Stromal cell of bone marrow (primary cell): ENCODE measurements at places on chromosomes 12 and 14.

GRCh38 chr12:96749999-96750398, 157.1 kb upstream of the NEDD1 start:
- DNase-seq, result no peak

GRCh38 chr14:85909581-85909980, 379.6 kb downstream of the FLRT2 start:
- DNase-seq, result peak; percentile 17

GRCh38 chr12:166425-167075, 47.4 kb downstream of the SLC6A12 start:
- DNase-seq, result no peak

GRCh38 chr12:49232940-49233841, 31.7 kb upstream of the TUBA1C start:
- no peak for DNase-seq

DNA sequence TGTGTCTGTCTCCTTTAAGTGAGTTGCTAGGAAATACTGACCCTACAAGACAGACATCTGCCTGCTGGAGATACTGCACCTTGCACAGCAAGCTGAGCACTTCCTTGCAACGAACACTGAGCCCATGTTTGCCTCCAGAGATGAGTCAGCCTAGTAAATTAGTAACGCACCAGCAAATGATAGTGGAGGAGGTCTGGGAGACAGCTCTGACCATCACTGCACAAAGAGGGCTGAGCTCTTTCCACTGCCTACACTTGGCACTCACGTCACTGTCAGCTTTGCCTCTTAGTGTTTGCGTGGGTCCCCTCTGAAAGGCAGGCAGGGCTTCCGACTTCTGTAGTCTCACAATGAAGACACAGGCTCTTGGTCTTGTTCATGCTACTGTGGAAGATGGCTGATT, 109.0 kb downstream of the APAF1 start:
- no peak for DNase-seq

GRCh38 chr12:124496584-124496983, 70.8 kb downstream of the NCOR2 start:
- no peak for DNase-seq

DNA sequence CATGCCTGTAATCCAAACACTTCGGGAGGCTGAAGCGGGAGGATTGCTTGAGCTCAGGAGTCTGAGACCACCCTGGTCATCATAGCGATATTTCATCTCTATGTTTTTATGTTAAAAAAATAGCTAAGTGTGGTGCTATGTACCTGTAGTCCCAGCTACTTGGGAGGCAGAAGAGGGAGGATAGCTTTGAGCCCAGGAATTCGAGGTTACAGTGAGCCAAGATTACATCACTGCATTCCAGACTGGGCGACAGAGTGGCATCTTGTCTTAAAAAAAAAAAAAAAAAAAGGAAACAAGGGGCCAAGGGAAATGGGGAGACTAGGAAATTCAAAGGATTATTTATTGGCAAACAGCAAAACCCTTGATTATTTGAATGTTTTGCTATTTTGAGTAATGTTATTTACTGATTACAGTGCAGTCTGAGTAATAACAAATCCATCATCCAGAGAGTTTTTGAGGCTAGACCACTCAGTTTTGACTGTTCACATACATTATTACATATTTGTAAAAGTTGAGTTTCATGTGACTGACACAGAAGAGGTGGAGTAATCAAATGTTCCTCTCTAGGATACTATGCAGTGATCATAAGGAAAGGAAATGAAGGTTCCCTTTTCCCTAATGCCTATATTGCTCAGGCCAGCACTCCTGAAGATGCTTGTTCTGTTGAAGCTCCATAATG, 40.8 kb downstream of the PRKCH start:
- DNase-seq, result no peak

GRCh38 chr12:23795494-23795893, 154.0 kb downstream of the SOX5 start:
- DNase-seq, result no peak

DNA sequence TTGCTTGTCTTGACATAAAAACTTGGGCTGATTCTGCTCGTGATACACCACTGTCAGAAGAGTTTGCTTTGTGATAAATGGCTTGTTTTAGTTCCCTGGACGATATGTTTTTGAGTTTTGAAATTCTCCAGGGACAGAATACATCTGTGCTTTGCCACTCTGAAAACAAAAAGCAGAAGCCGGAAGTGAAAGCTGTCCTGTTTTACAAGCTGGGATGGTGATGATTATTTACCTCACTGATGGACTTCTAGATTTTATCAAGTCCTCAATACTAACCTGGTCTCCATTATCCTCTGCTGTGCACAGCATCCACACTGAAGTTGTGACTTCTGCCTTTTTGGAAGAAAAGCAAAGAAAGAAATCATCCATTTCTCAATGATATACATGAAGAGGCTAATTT, 251.6 kb downstream of the TRHDE start:
- no peak for DNase-seq

DNA sequence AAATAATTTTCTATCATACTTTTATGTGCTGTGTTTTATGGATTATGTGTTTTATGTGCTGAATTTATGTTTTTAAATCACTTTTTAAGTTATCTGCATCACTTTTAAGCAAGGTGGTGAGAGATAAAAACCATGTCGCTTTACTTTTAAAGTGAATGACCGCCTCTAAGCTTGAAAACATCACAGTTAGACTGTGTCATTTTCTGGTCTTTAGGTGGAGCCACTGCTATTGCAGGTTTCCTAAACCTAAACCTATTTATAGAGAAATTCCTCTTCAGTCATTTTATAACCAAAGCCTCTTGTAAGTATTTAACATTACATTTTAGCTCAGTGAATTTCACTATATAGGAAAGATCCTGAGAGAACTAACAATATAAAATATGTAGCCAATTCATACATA, 21.0 kb upstream of the MDM2 start:
- DNase-seq, result no peak

- no peak for DNase-seq
Measured at GRCh38 chr12:118549510-118549980, 173.2 kb downstream of the SUDS3 start.

DNA sequence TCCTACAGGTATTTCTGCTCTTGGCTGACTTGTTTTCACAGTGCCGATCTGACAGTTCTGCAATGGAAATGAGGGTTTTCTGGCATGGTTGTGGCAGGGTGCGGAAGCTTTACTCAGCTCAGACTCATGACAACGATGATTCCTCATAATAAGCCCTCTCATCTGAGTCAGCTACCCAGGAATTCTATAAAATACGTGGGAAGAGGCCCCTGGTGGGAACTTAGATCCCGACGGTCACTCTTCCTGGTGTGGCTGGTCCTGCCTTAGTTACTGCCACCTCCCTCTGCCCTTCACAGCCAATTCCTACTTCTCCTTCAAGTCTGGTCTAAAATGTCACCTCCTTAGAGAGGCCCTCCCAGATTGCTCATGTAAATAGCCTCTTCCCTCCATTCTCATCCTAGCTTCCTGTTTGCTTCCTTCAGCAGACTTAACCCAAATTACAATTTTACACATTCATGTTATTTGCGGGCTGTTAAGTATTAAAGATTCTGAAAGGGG, 104.2 kb upstream of the MAP1LC3B2 start:
- DNase-seq, result peak; percentile 93

GRCh38 chr14:93914278-93914677, 12.9 kb upstream of the FAM181A start:
- no peak for DNase-seq

- DNase-seq, result no peak
Measured at GRCh38 chr14:70638416-70638815, 3.3 kb upstream of the TTC9 start.

DNA sequence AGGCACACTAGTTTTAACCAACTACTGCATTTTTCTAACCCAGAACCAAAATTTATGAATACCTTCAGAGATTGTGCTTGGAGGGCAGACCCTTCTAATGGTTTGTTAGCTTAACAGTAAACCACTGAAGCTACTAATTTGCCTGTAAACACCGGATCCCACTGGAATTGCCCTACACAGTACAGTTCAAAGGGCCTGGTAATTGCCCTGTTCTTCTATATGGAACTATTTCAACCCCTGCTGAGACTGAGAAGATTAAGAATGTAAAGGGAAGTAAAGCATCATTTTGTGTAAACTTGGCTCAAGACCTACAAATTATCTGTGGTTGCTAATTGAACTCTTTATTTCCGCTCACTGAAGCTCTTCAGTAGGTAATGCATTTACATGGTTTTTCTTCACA, 468.1 kb downstream of the NPAS3 start:
- DNase-seq, result no peak

DNA sequence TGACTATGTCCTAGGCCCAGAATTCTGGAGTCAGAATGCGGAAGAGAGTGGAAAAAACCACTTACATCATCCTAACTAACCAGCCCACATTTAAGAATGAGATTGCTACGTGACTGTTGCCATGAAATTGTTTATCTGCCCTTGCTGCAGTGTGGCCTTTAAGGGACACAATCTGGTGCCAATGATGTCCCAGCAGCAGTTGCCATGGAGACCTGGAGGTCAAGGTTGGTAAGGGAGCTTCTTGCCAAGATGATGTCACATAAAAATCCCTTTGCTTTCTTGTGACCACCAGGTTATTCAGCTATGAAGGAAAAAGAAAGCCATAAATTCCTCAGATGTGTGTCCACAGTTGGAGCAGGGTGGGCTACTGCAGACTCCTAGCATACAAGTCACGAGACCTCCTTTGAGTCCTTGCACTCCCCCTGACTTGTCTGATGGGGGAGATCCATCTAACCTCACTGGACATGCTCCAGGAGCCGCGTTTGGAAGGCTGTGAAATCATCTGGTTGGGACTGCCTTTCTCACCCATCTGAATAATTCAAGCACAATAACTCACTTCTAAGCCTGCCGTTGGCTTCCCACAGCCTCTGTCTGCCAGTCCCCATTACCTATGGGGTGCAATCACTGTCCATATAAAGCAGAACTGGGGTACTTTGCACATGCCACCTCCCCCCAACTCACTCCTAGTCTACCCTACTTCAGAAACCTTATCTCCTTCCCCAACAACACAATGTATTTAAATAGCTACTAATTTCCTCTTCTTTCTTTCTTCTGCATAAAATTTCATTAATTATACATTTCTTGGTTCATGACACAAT, 165.6 kb downstream of the ZFP36L1 start:
- no peak for DNase-seq

- DNase-seq, result no peak
Measured at GRCh38 chr14:106029959-106030358, 503.6 kb downstream of the TMEM121 start.

- no peak for DNase-seq
Measured at GRCh38 chr12:111410431-111411184, 4.9 kb downstream of the SH2B3 start.

DNA sequence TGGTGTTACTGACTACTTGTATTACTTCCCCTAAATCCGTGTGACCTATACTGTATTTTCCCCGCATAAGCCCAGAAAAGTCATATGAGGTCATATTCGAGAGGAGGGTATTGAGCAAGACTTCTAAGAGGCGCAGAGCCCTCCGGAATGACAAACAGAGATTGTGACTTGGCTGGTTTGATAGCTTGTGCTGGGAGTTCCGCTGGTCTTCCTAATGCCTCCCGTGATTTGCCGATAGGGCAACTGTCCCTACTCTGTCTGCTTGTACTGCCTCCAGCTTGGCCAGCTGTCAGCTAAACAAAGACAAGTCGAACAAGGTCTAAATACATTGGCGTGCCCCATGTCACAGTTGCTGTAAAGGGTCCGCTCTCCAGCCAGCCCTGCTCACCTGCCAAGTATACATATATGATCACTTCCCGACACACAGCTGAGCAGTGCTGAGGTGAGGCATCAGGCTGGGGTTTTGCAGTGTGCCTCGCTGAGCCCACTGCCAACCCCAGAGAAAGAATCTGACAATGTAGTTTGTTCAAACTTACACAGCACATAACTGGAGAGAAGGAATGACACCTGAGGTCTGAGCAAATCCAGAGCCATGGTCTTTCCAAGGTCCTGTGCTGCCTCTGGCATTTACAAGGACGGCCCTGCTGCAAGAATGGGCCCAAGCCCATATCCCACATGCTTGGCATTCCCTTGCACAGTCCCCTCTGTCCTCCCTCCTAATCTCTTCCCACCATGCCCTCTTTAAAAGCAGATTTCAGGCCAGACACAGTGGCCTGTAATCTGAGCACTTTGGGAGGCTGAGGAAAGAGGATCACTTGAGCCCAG, 23.7 kb downstream of the LGMN start:
- DNase-seq, result no peak

- DNase-seq, result no peak
Measured at GRCh38 chr14:42665083-42665482, 1058.4 kb downstream of the LRFN5 start.

GRCh38 chr12:59444932-59445331, 150.9 kb upstream of the SLC16A7 start:
- DNase-seq, result no peak

DNA sequence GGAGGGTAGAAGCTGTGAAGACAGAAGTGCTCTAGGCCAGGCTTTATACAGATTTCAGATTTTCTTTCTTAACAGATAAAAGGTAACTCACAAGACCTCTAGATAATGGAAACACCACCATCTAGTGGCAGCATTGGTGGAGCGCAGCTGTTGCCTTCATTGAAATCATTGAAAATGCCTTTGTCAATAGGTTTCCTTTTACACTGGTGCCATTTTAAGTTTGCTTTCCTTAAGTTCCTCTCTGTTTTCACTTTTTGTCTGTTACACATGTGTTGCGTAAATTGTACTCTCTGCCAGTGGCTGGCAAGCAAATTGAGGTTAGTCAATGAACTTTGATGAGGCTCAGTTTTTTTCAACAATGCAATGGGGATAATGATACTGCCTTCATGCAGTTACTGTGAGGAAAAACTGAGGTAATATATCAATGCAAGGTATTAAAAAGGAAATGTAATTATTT, 31.1 kb downstream of the ALDH1L2 start:
- DNase-seq, result peak; percentile 72

DNA sequence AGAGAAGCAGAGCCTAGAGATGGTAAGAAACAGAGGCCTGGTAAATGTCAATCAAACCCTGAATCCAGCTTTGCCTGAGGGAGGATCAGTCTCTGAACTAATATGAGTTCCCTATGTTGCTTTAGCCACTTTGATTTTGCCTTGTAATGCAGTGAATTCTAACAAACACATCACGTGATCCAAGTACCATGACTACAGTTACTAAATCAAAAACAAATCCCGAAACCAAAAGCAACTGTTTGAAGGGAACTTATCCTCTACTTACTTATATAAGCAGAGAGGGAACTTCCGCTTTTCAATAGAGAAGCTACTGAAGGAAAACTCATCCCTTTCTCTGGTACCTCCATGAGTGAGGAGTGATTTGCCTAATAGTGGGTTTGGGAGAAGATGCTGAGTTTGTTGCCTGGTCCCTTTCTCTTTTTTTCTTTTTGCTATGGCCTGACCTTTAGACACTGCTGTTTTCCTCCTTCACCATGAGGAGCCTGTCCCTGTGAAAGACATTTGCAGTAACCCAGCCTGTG, 7.7 kb upstream of the PPTC7 start:
- peak; percentile 86 for DNase-seq

GRCh38 chr12:107091381-107091780, 2.0 kb downstream of the CRY1 start:
- peak; percentile 40 for DNase-seq

GRCh38 chr12:27334042-27334720, 1.5 kb downstream of the BMAL2 start:
- no peak for DNase-seq

DNA sequence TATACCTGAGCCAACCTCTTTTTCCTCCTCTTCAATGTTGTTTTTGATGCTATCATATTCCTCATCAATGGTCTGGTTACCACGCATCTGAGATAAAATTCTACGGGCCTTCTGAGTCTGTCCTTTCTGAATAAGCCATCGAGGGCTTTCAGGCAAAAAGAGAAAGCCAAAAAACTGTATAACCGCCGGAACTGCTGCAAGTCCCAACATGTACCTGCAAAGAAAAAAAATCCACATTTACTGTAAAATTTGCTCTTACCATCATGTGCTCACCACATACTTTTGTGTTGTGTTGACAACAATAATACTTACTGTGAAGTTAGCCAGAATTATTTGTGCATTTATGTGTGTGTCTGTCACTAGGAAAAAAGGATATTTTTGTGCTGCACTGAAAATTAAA, 77.6 kb downstream of the SLC2A13 start:
- no peak for DNase-seq
